ENCODE measurements at places on chromosomes 7 and 10.

DNA sequence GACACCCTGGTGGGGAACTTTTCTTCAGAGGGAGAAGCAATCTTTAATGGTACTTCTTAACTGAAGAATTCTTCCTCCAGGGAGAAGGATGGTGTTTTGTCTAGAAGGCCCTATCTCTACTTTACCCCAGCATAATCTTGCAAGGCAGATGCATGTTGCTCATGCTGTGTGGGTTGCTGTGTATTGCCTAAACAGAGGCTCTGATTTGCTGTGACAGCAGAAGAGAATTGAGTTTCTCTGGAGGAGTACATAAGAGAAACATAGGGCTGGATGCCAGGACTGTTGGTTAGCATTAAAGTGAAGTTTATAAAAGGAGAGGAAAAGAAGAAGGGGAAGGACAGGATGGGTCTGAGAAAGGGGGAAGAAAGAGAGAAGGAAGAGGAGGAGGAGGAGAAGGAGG is 248.1 kb upstream of the HPS1 start:
- no peak for DNase-seq

DNA sequence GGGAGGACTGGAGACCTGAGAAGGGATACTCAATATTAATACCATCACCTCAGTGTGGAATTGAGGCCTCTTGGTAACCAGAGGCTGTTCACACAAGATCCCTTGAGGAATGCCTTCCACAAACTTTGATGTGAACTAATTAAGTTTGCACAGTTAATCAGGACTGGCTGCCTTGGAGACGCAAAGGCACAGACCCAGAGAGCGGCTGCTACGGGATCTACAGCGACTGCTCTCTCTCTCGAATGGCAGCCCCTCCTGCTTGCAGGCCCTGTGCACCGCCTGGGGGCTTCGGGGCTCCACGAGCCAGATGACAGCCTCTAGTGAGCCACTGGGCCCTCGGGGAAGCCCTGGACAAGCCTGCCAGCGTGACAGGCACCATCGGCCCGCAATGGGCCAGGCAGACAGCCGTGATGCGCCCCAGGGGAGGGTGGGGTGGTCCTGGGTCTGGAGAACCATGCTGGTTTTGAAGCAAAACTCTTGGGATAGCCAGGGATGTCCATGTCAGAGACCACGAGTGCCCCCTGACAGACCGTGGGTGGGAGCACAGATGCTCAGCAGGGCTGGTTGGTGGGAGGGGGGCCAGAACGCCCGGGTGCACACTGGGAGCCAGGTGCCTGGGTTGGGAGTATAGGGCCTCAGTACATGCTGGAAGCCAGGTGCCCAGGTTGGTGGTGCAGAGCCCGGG is 195.6 kb downstream of the ELFN1 start:
- no peak for DNase-seq

DNA sequence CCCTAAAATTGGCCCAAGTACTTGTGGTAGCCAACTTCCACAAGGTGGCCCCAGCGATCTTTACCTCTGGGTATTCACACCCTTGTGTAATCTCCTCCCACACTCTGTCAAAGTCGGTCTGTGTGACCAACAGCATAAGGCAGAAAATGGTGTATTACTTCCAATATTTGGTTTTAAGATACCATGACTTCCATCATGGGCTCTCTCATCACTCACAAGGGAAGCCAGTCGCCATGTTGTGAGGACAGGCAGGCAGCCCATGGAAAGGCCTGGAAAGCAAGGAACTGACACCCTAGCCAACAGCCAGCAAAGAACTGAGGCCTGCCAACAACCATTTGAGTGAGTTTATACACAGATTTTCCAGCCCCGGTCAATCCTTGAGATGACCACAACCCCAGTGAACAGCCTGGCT is 91.0 kb upstream of the KMT2E start:
- peak; percentile 88 for DNase-seq

DNA sequence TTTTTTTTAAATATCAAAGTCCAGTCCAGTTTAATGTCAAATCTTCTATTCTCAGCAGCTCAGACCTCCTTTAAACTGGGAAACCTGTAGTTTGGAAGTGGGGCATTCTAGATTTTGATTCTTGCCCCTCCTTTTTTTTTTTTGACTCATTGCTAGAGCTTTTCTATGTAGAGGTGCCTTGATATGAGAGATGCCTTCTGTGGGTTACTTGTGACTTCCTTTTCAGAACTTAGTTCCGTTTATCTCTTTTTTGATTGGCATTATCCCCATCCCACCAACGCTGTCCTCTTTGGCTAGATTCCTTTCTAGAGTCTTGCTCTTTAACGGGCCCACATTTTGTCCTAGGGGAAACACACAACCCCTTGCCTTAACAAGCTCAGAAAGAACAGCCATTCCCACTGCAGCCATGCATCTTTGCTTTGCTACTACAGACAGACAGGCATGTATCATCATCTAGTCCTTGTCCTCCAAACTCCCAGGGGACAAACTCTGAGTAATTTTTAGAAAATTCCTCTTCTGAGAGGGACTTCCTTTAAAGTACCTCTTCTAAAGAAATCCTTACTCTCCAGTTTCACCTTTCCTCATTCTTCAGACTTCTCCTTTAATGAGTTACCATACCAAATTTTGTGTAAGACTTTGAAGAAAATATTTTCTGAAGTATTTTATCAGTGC is 153.6 kb downstream of the PHF14 start:
- DNase-seq = no peak

- DNase-seq = no peak
Observed at GRCh38 chr10:95395947-95396449, 105.2 kb upstream of the PDLIM1 start.

DNA sequence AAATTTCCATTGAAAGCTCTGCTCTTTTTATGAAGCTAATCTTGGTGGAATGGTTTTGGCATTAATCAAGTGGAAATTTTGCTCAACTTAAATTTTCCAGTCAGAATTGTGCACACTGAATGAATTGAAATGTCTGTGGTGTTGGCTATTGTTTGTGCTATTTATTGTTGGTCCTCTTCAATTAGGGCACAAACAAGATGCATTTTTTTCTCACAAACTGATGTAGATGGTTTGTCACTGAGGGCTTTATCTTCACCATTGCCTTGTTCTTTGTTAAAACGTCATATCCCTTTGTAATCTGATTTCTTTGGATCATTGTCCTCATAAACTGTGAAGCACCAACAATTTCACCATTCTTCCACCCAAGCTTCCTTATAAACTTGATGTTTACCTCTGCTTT is 152.1 kb upstream of the RHOBTB1 start:
- DNase-seq = no peak

DNA sequence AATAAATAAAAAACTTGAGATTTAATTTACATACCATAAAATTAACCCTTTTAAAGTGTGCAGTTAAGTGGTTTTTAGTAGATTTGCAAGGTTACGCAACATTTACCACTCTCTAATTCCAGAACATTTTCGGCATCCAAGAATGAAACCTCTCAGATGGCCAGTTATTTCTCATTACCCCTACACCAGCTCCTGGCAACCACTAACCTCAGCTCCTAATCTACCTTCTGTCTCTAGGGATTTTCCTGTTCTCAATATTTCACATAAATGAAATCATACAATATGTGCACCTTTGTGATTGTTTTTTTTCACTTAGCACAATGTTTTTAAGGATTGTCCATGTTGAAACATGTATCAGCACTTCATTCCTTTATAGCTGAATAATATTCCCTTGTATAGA is 45.1 kb downstream of the INPP5F start:
- no peak for DNase-seq

- DNase-seq = no peak
Observed at GRCh38 chr7:45653209-45653907, 79.2 kb downstream of the ADCY1 start.

DNA sequence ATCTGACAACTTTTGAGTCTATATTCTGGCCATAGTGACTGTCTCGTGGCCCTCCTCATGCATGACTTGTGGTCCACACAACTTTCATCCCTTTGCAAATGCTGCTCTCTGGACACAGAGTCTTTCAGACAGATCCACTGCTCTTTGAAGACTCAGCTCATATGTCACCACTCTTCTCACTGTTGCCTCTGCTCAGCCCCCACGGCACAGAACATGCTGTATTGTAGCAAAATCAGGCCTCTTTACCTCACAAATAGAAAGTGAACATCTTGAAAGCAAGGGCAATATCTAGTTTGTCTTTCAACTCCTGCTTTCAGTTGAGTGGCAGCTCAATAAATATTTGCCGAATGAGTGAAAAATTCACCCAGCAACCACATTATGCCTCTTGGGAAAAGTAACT is 443.5 kb downstream of the NRG3 start:
- DNase-seq = no peak

DNA sequence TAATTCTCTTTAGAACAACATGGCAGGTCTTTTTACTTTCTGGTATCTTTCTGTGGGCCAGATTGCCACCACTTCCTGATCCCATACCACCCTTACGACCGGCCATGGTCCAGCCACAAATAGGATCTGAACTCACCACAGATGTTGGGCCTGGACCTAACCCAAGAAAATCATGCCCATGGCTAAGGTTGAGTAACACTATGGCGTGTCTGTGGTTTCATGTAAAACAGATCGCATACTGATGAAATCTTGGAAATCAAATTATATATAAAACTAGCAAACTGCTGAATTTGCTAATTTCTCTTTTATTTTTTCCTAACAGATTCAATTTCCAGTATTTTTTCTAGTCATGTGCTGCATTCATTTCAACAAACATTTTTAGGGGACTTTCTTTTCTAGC is 77.2 kb downstream of the CH25H start:
- no peak for DNase-seq

DNA sequence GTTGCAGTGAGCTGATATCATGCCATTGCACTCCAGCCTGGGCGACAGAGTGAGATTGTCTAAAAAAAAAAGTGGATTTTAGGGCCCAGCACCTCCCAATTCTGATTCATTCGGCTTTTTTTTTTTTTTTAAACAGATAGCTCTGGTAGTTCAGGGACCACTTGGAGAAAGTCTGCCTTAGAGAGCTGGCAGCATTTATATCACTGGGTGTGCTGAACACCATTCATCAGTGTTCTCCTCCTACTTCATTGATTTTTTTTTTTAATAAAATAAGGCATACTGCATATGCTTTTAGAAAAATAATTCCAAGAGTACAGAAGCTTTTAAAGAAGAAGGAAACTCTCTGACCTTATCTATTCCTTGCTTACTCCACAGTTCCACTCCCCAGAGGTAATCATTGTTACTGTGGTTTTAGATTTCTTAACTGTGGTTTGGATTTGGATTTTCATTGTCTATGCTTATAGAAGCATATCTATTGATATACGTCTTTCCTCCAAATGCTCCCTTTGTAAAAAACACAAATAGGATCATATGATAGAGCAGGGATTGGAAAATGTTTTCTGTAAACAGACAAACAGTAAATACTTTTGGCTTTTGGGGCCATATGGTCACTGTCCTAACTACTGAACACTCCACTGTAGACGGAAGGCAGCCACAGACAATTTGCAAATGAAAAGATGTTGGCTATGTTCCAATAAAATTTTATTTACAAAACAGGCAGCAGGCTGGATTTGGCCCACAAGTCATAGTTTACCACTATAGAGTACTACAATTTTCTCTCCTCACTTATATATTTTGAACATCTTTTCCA is 21.1 kb upstream of the SAR1A start:
- DNase-seq = no peak

DNA sequence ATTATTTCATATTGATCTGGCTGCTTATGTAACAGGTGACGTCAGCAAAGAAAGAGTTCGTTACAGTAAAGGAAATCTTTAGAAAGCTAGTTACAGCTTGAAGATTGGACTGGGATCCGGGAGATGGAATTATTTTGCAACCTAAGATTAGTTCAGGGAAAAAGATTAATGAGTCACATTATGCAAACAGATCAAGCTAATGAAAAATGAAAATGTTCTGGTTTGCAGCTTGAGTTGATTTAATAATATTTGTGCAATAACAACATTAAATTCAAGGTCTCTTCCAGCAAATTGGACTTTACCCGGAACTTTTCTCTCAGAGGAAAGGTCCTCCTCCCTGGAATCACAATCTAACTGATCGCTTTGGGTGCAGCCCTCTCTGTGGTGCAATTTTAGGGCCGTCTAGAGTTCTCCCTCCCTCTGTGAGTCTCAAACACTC is 119.5 kb downstream of the OTUD1 start:
- no peak for DNase-seq

- peak; percentile 72 for DNase-seq
Observed at GRCh38 chr7:134605978-134606923, 40.4 kb upstream of the BPGM start.

- no peak for DNase-seq
Observed at GRCh38 chr7:101595766-101596537, 33.1 kb downstream of the MYL10 start.

- DNase-seq = no peak
Observed at GRCh38 chr7:148185041-148185440, 405.5 kb upstream of the C7orf33 start.

GRCh38 chr10:21048068-21048467 is 151.0 kb upstream of the NEBL start:
- no peak for DNase-seq

- DNase-seq = no peak
Observed at GRCh38 chr7:98974906-98975816, 96.8 kb downstream of the TRRAP start.

- DNase-seq = peak; percentile 88
Observed at GRCh38 chr10:122374859-122375678, 561 bp downstream of the PLEKHA1 start.

All from B cell (primary cell).